ENCODE measurements at places on chromosomes 11 and 22. TPM values are rescaled to one million over a fixed set of nuclear protein-coding genes. Genes with fewer than 3 reads are reported as not detected.
A peak's percentile ranks its signal among the peaks of the same experiment; 100 is the strongest.

DNA sequence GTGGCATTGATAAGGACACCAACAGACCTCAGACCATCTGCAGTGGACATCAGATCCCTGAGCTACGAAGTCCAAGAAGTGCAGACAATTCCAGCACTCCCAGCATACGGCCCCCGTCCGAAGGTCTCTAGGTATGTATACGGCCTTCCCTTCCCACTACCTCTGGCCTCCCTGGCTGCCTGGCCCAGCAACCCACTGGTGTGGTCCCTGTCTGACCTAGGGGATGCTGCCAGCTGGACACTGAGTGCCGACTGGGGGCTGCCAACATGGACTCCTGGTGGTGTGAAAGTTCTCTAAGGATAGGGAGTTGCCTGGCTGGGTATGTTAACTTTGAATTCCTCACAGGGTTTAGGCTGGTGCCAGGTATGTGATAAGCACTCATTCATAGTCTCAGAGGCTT is 17.5 kb upstream of the TEF start:
- no peak for DNase-seq

DNA sequence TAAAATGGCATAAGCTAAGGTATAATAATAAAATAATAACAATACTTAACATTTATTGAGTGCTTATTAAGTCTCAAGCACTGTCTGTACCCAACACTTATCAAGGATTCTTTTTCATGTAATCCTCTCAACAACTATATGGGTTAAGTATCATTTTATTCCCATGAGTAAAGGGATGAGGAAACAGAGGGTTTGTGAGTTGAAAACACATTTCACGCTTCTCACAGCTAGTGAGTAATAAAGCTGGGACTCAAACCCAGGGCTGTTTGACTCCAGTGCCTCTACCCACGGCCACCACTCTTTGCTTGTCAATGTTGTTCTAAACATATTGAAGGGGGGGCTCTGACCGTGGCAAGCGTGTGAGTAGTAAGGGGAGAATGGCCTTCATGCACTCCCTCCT is 8.7 kb downstream of the CD3E start:
- DNase-seq: no peak

DNA sequence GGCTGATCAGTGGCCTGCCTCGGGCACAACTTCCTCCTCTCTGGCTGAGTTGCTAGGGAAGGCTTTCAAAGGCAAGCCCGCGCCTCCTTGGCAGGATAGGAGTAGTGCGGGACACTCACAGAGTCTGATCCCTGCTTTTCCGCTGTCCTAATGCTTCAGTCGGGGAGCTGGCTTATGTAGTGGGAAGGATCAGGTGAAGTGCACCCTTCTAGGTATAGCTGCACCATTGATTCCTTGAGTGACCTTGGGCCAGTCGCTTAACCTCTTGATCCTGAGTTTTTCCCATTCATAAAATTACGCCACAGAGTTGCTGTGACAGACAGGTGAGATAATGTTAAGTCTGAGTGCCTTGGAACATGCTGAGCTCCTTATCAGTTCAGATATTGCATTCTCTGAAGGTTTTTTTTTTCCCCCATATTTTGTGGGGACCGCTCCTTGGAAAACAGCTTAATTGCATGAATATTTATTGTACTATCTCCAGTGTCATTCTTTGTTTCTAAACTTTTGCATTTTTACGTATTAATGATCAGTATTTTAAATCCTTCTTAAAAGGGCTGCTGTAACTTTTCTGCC is 961 bp downstream of the IPO7 start:
- no peak for DNase-seq

DNA sequence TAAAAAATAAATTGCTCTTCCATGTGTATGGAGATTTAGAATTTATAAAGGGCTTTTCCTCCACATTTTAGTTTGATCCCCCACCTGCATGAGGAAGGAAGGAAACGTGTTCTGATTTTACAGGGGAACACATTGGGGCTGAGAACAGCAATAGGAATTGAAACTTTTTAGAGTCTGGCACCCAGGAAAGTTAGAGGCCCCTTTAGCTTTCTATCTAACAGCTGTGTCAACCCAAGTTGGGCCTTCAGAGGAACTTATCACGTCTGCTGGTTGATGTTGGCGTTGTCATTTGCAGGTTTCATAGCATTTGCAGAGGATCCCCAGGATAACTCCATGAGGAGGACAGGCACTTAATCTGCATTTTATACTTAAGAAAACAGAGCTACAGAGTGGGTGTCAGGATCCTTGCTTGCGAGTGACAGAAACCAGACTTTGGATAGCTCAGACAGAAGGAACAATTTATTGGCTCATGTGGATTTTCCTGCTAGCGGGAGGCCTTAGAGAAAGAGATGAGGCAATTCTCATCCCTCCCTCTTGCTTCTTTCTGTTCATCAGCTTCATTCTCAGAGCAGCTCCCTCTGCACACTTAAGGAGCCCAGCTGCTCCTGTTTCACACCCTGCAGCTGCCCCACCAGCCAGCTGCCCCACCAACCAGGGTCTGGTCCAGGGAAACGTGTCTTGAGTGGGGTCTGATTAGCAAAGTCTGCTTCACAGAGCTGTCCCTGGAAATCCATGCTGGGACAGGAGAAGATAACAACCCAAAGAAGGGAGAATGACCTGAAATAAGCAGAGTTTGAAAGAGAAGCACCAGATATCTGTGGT is 92.5 kb upstream of the OR4B1 start:
- no peak for DNase-seq

SCGB1A1 gene
- total RNA-seq: 2.3 TPM

GRCh38 chr11:77019976-77020595 is 14.1 kb upstream of the B3GNT6 start:
- no peak for DNase-seq

PLEKHA7 gene
- 65.9 TPM for total RNA-seq

- DNase-seq: no peak
Measured at GRCh38 chr11:130313383-130314183, 1.1 kb downstream of the ZBTB44 start.

DNA sequence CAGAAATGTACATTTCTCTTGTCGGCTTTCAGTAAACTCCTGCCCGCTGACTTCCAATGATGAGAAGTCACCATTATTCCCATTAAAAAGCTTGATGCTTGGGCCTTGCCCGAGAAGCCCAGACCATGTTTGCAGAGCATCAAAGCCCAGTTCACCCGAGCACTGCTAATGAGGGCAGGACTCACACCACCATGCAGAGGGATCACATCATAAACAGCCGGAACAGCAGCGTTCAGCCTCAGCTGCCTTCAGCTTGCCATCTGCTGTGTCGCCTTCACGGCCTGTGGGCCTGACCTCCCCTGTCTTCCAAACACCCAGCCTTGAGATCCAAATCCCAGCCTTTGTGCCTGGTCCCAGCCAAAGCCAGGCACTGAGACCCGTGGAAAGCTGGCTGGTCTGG is 105.4 kb upstream of the CSNK2A3 start:
- no peak for DNase-seq

DNA sequence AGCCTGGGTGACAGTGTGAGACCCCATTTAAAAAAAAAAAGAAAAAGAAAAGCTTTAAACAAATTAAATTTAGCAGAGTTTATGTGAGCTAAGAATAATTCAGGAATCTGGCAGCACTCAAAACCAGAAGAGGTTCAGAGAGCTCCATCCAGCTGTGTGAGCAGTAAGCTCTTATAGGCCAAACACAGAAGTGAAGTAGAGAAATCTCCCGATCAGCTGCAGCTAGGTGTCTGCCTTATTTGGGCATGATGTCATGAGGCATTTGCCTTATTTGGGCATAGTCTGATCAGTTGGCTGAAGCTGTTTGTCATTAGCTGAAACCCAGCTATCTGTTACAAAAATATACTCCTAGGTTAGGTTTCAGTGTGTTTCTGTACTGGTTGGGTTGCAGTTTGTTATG is 8.2 kb downstream of the MS4A15 start:
- DNase-seq: no peak

CPT1B gene
- total RNA-seq: 21.7 TPM

ACRV1 gene
- not detected for total RNA-seq

DNA sequence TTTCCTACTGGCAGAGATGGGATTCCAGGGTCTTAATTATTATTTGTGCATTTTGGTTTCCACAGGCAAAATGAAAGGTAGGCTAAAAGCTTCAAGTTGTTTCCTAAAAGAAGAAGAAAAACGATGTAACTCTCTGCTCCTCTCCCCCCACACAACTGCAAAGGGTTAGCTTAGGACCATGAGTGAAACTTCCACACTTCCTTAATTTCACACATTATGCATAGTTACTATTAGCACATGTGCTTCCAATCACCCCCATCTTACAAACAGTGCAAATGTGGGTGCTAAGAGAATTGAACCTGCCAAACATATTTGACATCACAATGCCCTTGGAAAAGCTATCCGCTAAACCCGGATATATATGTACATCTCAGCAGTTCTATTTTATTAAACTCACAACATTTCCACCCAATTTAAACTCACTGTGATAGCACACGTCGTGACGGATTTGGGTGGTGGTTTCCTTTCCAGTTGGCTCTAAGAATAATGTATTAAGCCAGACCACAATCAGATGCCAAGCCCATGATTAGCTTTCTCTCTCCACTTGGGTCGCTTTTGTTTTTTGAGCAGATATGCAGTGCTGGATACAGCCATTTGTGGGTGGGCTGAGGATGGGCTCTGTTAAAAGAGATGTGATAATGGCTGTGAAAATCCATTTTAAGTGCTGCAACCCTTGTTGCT is 245.0 kb upstream of the POU2AF2 start:
- no peak for DNase-seq

DNA sequence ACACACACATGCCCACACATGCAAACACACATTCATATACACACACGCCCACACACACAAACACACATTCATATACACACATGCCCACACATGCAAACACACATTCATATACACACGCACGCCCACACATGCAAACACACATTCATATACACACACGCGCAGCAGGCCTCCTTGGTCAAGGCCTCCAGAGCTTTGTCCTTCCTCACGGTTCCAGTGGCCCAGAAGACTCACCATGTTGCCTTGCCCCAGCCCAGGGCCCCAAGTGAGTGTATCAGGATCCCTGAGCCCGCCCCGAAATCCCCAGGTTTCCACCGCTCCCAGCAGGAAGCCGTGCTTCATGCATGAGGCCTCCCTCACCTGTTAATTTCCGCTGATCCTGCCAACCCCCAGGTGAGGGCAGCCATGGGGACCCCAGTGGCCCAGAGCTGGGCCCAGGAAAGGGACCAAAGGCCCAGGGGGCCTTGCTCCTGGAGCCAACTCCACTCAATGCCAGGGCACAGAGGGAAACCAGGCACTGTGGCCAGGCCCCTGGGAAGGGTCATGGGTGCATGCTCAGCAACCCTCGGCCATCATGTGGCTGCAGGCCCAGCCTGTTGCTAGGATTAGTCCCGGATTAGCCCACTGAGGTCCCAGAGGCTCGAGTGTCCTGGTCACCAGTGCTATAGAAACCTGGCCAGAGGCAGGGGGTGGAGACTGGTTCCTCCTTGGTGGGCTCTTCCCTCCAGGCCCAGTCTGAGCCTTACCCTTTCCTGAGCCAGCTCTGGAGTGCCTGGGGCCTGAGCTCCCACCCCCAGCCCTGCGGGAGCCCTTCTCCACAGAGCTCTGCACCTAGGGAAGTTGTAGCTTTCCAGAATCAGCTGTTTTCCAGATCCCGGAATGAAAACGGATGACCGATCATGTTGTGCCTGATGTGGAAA is 34.4 kb downstream of the IGF2 start:
- DNase-seq: no peak

- no peak for DNase-seq
Measured at GRCh38 chr22:33707581-33707980, 212.7 kb downstream of the LARGE1 start.

DNA sequence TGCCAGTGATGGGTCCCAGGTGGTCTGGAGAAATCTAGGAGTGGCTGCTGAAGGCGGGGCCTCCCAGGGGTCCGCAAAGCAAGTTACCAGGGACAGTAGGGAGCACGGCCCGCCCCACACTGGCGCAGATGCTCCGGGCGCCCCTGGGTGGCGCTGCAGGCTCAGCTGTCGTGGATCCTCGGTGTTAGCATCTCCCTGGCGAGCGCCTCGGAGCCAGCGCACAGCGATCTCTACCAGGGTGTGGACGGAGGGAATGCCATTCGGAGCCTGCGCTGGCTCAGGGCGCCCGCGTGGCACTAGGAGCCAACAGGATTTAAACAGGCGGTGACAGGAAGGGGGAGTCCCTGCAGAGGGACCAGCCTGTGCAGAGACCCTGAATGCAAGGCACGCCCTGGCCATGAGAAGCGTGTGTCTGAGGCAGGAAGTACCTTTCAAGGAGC is 20.2 kb downstream of the FADS3 start:
- peak; percentile 66 for DNase-seq

DNA sequence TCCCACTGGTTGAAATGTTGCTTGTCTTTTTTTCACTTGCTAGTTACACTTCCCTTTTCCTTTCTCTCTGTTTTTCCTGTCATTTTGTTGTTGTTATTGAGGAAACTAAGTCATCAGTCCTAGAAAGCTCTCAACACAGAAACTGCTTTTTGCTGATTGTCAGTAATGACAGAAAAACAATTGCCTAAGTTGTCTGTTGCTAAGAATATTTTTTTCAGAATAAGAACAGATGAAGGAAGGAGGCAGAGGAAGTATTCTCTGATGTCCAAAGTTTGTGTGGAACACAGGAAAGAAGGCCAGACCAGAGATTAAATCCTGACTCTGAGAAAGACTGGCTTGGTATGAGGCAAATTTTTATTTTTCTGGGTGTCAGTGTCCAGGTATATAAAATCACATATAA is 163.3 kb downstream of the CASP12 start:
- DNase-seq: no peak

- DNase-seq: peak; percentile 50
Measured at GRCh38 chr11:76910620-76911414, 50.1 kb downstream of the ACER3 start.

- no peak for DNase-seq
Measured at GRCh38 chr22:38599466-38599865, 29.5 kb upstream of the DMC1 start.

NLRP6 gene
- 0.72 TPM for total RNA-seq

DNA sequence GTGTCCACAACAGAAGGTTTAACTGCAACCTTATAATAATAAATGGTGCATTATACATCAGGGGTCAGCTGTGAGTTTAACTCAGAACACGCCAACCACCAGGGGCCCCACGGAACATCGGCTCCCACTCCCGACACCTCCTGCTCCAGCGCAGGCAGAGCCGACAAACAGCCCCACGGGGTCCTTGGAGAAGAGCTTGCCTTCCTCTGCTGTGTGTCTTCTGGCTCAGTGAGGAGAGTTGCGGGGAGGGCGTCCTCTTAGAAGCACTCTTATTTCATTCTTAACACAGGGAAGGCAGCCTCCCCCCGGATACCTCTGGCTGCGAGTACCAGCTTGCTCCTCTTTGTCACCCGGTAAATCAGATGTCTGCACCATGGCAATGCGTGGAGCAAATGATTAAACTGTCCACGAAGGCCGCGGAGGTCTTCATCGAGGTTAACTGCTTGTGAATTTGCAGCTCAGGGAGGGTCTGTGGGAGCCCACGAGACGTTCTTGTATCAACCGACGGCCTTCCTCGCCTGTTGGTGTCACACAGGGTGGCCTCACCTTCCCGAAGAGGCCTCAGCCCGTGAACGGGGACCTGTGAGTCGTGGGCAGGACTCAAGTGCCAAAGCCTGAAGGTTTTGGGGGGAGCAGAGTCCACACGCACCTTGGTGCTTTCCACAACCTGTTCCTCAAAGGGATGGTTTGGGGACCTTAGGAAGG is 464.0 kb downstream of the BRD1 start:
- peak; percentile 4 for DNase-seq
